Activated naive CD8-positive, alpha-beta T cell treated with anti-CD3 and anti-CD28 coated beads, Interleukin-2, amount 50 U/mL, for 24 hours (primary cell): ENCODE measurements at places on chromosomes 5 and 9.

- DNase-seq: no peak
Measured at GRCh38 chr5:98535901-98536300, 237.6 kb upstream of the RGMB start.

- no peak for DNase-seq
Measured at GRCh38 chr5:74296685-74297408, 343.7 kb downstream of the ENC1 start.

DNA sequence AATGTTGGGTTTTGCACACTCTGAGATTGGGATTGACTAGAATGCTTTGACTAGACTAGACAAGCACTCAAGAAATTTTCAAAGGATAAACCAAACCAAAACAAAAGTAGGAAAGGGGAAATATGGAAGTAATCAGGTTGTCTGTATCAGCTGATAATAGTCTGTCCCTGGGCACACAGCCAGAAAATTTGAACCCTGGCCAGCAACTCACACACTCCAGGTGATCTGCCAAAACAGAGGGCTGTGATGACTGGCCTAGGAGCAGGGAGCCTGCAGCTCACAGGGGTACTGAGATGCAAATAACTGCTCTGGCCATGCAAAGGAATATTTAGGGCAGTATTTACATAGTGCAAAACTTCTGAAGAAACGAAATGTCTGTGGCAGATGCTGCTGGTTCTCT is 112.3 kb upstream of the SMIM23 start:
- no peak for DNase-seq

- peak; percentile 18 for DNase-seq
Measured at GRCh38 chr9:135960411-135961276, 529 bp downstream of the UBAC1 start.

GRCh38 chr9:18466101-18466500 is 7.9 kb upstream of the ADAMTSL1 start:
- DNase-seq: no peak

DNA sequence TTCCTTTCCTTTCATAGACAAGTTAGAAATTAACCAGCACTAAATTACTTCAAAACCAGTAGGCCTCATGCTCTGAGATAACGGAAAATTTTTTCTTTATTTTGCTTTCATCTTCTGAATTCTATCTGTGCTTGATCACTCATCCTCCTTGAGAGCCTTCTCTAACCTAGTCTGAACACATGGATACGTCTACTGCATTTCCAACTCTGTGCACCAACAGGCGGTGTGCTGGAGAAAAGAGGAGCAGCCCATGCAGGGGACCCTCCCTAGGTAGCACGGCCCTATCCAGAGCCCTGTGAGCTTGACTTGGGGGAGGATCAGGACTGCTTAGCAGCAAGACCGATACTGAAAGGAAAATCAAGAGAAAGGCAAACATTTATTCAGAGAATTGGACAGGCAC is 149.8 kb downstream of the AUH start:
- no peak for DNase-seq

- DNase-seq: no peak
Measured at GRCh38 chr5:103703617-103704016, 141.0 kb upstream of the NUDT12 start.

GRCh38 chr5:104016646-104017045 is 454.1 kb upstream of the NUDT12 start:
- no peak for DNase-seq

DNA sequence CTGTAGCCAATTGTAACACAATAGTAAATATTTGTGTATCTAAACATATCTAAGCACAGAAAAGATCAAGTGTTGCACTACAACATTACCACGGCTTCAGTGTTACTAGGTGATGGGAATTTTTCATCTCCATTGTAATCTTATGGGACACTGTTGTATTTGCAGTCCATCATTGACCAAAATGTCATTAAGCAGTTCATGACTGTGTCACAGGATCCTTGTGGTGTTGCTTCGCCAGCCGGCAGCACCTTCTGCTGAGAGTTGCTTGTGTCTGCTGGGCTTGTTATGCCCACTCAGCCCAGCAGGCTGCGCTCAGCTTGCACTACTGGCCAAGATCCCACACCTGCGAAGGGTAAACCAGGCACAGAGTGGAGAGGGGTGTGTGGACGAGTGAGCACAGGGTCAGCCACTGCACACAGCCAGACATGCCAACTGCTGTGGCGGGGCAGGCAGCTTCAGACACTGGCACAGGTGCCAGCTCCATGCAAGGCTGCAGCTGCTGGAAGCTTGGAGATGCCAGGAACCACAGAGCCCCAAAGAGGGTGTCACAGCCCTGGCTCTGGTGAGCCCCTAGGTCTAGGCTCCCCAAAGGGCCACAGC is 273.7 kb downstream of the CETN3 start:
- no peak for DNase-seq

DNA sequence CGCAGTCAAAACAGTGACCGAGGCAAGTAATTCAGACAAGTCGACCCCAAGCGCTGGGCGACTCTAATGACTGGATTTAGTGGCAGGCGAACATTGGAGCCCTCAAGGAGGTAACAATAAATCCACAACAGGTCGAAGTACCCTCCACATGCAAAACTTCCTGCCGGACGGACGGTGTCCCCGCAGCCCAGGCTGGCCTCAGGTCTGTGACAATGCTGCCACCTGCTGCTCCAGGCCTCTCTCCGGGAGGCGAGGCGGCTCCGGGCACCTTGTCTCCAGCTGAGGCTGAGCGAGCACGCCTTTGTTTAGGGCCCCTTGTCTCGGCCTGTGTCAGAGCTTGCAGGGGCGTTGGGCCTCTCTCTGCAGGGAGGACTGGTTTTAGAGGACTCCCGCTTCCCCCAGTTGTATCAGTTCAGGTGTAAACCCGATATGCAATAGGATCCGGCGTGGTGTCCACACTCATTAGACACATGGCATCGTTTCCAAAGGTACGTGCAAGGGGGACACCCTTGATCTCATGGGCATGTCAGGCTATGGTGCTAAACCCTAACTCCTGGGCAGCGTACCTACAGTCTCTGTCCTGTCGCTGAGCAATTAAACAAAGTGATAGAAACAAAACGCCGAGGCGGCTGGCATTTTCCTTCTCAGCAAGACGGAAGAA is 628.0 kb upstream of the ADAMTS16 start:
- DNase-seq: no peak

- no peak for DNase-seq
Measured at GRCh38 chr5:124980163-124980941, 233.9 kb upstream of the ZNF608 start.

DNA sequence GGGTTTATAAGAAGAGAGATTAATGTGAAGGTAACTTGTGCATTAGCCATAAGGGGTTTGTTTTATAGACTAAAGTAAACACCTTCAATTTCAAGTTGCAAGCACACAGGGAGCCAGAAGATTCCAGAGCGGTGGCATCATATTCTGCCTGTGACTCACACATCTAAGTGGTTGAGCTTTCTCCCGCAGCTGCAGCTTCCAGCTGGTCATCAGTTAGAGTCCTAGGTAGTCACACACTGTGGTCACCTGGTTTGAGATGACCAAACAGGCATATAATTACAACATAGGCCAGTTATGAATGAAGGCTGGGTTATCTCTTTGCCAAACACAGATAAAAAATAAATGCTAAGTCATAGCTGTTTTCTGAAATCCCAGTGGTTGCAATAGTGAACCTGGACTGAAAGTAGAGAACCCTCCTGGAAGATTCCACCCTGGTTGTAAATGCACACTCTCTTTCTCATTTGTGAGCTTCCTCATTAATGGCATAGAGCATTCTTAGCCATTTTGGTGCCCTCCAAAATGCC is 171.3 kb downstream of the GDNF start:
- no peak for DNase-seq

DNA sequence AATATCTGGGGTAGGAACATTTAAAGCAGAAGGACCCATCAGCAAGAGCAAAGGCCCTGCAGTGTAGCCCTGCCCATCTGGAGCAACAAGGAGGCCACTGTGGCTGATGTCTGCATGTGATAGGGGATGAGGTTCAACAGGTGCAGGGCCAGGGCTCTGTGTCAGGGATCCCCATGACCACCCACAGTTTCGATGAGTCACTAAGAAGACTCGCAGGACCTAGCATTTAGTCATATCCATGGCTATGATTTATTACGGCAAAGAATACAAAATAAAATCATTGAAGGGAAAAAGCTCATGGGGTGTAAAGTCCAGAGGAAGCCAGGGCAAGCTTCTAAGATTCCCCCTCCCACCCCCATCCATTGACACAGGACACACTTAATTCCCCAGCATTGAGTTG is 188.6 kb downstream of the ADGRV1 start:
- no peak for DNase-seq

DNA sequence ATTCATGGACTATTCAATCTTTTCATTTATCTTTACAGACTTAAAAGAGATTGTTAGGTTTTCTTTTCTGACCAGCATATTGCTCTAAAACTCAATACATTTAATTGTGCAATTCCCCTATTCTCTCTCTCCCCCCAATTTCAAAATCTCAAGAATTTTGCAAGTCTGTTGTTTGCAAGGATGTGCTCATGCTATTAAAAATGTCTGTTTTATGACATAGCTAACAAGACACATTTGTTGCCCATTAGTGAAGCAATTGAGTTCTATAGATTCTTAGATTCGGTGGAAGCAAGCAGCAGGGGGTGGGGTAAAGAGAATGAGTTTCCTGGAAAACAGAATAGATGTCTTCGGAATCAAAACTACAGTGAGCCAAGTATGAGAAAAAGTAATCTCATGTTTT is 8.5 kb upstream of the CSNK1A1 start:
- DNase-seq: no peak

DNA sequence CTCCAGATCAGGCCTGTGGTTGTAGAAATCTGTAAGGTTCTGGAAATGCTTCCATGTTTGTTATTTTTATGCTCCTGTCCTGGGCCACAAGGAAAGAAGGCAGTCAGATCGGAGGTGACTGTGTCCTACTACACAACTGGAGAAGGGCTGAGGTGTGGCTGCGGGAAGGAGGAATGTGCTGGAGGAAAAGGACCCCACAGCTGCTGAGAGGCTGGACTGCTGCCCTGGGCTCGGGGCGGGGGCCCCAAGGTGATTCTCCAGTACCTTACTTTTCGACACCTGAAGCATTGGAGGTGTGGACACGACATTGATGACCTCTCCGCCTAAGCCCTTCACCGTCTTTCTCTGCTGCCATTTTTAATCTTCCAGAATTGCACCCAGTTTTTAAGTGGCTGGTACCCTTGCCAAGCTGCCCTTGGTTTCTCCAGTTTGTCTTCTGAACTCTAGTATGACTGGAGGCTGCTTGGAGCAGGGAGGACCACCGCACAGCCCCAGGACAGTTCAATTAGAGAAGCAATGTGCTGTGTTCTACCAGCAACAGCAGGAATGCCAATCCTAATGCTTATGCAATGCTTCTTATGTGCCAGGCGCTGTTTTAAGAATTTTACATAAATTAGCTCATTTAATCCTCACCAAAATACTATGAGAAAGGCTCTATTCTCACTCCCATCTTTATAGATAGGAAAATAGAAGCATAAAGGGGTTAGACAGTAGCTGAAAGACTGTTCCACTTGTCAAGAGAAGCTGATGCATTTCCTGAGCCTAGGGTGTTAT is 13.5 kb upstream of the ANKRD33B start:
- no peak for DNase-seq

DNA sequence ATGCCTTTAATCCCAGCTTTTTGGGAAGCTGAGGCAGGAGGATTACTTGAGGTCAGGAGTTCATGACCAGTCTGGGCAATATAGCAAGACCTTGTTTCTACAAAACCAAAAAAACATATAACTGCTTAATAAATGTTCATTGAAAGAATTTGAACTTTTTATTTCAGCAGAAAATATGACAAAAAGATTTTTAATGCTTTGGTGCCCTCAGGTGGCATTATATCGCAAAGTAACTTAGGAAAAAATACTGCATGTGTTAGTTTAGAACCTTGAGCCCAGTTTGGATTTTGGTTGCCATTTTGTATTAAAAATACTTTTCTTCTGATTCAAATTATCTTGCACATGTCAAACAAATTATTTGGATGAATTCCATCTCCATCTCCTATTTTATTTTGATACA is 103.2 kb downstream of the GPBP1 start:
- DNase-seq: no peak

DNA sequence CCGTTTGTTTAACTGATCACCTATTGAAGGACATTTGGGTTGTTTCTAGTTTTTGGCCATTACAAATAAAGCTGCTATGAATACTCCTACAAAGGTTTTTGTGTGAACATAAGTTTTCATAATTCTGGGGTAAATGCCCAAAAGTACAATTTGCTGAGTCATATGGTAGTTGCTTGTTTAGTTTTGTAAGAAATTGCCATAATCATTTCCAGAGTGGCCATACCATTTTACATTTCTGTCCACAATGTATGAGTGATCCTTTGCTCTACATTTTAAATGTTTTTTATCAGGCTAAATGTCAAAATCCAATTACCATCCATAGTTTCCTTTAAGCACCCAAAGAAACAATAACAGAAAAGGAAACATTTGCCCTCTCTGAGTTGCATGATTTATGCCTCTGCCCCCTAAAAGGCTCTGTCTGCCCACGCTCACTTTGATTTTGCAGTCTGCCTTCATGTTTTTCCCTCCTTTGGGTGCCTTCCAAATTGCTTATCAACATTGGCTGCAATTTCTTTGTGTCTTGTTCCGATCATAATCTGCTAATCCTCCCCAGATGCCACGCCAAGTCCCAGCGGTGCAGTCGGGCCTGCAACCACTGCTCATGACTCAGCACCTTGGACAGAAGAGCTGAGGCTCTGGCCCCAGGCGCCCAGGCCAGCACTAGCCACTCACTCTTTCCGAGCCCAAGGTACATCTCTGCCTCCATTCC is 339.2 kb downstream of the PIK3R1 start:
- no peak for DNase-seq

DNA sequence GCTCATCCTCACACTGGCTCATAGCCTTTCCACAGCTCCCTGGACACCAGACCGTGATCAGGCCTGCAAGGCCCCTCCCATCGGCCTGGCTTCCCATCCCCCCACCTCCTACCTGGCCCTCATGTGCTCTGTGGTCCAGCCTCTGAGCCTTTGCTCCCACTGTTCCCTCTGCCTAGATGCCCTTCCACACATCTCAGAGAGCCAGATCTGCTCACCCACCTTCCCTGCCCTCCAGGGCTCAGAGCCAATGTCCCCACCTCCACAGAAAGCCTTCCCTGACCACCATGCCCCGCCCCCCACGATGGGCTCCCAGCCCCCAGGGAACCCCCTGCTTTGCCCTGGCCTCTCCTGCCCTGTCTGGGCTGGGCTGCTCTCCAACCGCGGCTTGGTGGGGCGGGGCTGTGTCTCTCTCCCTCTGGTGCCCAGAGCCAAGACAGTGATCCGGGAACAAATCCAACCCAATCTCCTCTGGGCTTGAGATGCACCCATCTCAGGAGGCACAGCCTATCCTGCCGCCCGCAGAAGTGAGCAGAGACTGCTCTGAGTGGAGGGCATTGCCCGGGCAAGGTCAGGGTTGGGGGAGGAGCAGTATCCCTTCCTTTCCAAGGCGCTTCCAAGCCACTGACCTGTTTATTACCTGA is 1.6 kb downstream of the NINJ1 start:
- DNase-seq: no peak

DNA sequence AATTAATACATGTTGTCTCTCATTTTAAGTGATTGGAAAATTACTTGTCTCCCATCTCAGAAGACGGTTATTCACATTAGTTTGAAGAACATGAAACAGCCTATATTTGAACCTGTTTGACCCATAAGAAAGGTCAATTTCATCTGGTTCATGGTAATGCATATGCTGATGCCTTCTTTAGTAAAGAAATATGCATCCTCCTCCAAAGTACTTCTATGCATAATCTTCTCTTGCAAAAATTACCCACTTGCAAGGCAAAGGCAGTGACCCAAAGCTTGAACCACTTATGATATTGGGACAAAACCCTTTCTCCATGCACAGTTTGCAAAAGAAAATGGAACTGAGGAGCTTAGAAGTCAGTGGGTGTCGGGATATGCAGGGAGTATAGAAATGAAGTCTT is 65.4 kb upstream of the IRX1 start:
- DNase-seq: no peak

- no peak for DNase-seq
Measured at GRCh38 chr9:98146101-98146991, 27.3 kb upstream of the TRIM14 start.
